ENCODE measurements at places on chromosomes 5 and 9. TPM values are rescaled to one million over a fixed set of nuclear protein-coding genes. Genes with fewer than 3 reads are reported as not detected.

ADAMTS13 gene
- 2.0 TPM for total RNA-seq

HTR1A gene
- total RNA-seq: not detected

DNA sequence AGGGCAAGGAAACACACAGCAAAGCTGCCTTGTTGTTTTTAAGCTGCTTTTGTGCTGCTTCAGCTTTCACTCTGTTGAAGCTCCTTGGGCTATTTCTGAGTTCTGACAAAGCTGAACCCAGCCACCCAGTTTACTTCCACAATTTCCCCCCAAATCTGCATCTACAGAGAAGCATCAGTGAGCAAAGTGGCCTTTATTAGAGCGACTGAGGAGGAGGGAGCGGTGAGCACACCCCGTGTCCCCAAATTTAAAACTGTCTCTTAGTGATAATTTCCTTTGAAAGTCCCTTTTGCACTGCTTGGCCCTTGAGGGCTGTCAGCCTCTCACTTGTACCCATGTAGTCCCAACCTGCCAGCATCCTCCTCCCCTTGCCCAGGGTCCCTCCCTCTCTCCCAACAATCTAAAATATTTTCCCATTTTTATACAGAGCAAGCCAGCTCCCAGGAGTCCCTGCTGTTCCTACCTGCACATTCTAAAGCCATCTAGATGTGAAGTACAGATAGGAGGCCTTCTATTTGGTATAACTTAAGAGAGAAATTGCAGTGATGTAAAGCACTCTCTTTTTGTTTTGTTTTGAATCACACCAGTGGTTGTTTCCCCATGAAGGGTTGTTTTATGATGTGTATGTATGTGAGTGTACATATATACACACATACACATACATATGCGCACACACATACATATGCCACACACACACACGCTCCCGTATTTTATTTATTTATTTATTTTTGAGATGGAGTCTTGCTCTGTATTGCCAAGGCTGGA lies 313.5 kb downstream of the TLE4 start:
- H3K4me1 ChIP-seq: no peaks in the 10 kb centered on the region
- H3K27ac ChIP-seq: no peak overlapping the region
- no peaks in the 10 kb centered on the region for H3K27me3 ChIP-seq
- no peaks in the 10 kb centered on the region for H3K36me3 ChIP-seq
- no peak for DNase-seq

DNA sequence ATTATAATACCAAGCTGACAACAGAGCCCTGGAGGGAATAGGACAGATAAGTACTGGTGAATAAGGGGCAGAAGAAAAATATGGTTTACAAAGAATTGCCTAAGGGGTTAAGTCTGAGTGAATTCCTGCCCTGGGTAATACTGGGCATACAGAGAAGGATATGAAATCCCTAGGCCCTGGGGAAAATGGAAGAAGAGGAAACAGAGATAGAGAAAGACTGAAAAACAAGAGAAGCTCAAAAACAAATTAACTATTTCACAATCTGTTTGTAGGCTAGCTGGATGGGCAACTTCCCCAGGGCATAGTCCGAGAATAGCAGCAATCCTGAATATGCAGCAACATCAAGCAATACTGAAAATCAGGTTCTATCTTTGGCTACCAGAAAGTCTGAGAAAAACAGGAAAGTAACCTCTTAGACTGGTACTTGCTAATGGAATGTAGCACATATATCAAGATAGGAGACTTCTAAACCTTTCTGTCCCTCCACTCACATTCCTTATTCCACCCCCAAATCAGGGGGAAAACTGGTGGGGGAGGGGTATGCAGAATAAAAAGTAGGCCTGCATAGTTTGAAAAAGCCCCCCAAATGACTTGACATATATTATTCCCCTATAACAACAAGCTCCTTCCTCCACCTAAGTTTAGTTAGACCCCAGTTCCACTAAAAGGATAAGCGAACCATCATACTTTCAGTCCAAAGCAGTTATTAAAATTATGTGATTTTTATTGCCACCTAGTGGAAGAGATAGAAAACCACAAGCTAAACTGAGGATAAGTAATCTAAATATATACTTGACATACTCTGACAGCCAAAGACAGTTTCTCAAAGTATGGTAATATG lies 20.6 kb downstream of the SLC38A9 start:
- H3K36me3 ChIP-seq: no peaks in the 10 kb centered on the region
- H3K27ac ChIP-seq: peak overlapping the region; percentile 53
- no peaks in the 10 kb centered on the region for H3K27me3 ChIP-seq
- peaks cover 7% of the 10 kb centered on the region for H3K4me1 ChIP-seq
- H3K4me3 ChIP-seq: no peak overlapping the region

DNA sequence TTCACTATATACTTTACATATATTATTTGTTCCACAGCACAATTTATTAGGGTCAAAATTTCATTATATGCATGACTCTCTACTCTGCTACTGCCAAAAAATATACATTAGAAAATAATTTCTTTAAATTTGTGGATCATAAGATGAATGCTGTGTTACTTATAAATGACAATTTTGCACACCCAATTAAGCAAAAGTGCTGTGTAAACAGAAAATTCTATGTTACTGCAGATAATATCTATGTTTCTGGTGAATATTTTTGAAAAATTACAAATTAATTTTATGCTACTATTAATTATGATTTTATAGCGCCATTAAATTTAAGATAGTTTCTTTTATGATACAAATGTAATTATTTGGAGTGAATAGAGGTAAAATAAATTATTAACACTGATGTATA lies 59.8 kb upstream of the GABRA6 start:
- H3K27me3 ChIP-seq: no peaks in the 10 kb centered on the region
- no peak overlapping the region for H3K27ac ChIP-seq
- no peaks in the 10 kb centered on the region for H3K36me3 ChIP-seq
- H3K4me1 ChIP-seq: no peaks in the 10 kb centered on the region
- DNase-seq: no peak

GRCh38 chr9:32704343-32704742 lies 68.9 kb upstream of the TAF1L start:
- no peaks in the 10 kb centered on the region for H3K27me3 ChIP-seq
- H3K4me1 ChIP-seq: no peaks in the 10 kb centered on the region
- H3K27ac ChIP-seq: no peak overlapping the region
- H3K4me3 ChIP-seq: no peak overlapping the region
- H3K36me3 ChIP-seq: no peaks in the 10 kb centered on the region

DNA sequence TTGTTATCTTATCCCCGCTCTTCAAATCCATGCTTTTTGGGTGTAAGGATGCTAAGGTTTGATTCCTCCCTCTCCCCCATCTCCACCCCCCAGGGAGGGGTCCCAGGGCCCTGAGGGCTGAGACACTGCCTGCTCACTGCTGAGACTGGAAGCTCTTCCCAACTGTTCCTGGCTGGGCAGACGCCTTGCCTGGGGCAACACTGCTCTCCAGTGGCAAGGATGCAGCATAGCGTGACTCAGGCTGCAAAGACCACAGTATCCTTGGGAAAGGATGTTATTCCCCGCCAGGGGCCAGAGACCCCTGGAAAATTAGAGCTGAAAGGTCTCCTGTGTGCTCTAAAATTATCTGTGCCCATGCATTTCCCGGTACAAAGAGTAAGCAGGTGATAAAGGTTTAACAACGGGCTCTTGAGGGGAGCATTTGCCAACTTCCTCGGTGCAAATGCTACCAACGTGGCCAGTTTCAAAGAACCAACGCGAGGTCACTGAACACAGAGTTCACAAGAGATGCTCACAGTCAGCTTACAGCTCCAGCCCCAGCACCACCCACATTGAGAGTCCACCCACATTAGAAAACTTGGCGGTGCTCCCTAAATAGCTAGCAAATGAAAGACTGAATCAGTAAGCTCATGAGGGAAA lies 271.9 kb downstream of the NSG2 start:
- H3K36me3 ChIP-seq: no peaks in the 10 kb centered on the region
- H3K27ac ChIP-seq: no peak overlapping the region
- no peak overlapping the region for H3K4me3 ChIP-seq
- no peaks in the 10 kb centered on the region for H3K4me1 ChIP-seq

DNA sequence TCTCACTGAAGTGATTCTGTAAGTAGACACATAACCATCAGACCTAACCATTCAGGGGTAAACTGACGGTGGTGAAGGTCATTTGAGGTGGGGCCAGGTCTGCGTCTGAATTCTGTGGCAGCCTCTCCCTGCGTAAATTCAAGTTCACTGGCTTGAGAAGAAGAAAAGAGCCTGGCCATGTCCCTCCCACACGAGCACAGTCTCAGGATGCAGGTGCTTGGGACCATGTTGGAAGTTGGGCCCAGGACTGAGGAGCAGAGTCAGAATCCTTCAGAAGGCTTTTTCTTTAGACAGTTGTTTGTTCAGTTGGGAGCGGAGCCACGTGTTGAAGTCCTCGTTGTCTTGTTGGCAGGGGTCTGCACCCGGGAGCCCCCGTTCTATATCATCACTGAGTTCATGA lies 24.1 kb downstream of the QRFP start:
- H3K27me3 ChIP-seq: no peaks in the 10 kb centered on the region
- no peak overlapping the region for H3K27ac ChIP-seq
- H3K4me1 ChIP-seq: no peaks in the 10 kb centered on the region
- H3K4me3 ChIP-seq: no peak overlapping the region
- peaks cover 70% of the 10 kb centered on the region for H3K36me3 ChIP-seq
- DNase-seq: peak; percentile 34

- peaks cover 22% of the 10 kb centered on the region for H3K4me1 ChIP-seq
- H3K4me3 ChIP-seq: no peak overlapping the region
- H3K27ac ChIP-seq: no peak overlapping the region
- H3K27me3 ChIP-seq: no peaks in the 10 kb centered on the region
Observed at GRCh38 chr9:4667681-4668080, 1.4 kb upstream of the SPATA6L start.

GRCh38 chr9:129570450-129571297 lies 50.2 kb downstream of the C9orf50 start:
- H3K27me3 ChIP-seq: no peaks in the 10 kb centered on the region
- H3K4me3 ChIP-seq: no peak overlapping the region
- peak overlapping the region; percentile 42 for H3K27ac ChIP-seq
- H3K36me3 ChIP-seq: no peaks in the 10 kb centered on the region

DNA sequence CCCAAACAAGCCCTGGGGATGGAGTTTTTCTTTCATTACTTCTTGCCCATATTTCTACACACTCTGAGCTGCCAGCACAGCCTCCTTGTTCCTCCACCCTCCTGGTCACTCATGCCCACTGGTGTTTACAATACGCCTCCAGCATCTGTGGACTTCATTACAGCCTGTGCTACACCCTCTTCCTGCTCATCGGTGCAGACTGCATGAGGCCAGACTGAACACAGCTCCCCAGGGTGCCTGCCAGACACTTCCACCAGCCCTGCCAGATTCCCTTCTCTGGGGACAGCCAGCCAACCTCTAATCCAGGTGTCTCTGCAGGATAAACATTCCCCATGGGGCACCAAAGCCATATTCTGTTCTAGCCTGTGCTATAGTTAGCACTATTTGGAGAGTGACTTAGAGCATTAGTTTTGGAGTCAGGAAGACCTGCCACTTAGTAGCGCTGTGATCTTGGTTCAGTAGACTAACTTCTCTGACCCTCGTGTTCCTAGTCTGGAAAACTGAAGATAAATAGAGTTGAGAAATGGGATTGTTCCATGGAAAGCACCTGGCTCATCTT lies 163.8 kb upstream of the KLF4 start:
- DNase-seq: no peak
- no peaks in the 10 kb centered on the region for H3K4me1 ChIP-seq
- H3K4me3 ChIP-seq: no peak overlapping the region
- no peaks in the 10 kb centered on the region for H3K27me3 ChIP-seq
- no peak overlapping the region for H3K27ac ChIP-seq
- no peaks in the 10 kb centered on the region for H3K36me3 ChIP-seq

- H3K36me3 ChIP-seq: no peaks in the 10 kb centered on the region
- H3K27me3 ChIP-seq: no peaks in the 10 kb centered on the region
- peak overlapping the region; percentile 60 for H3K27ac ChIP-seq
- H3K4me1 ChIP-seq: peaks cover 45% of the 10 kb centered on the region
Observed at GRCh38 chr5:172692981-172693380, 51.9 kb downstream of the NEURL1B start.

All from upper lobe of right lung (tissue), 1 donor.